ENCODE measurements at places on chromosomes 11 and 22.

- no peaks in the 10 kb centered on the region for H3K27me3 ChIP-seq
- H3K27ac ChIP-seq: no peak overlapping the region
- H3K4me3 ChIP-seq: no peak overlapping the region
- DNase-seq: no peak
- H3K36me3 ChIP-seq: no peaks in the 10 kb centered on the region
These were observed 116.9 kb downstream of the SIK3 start for GRCh38 chr11:116981266-116981885.

DNA sequence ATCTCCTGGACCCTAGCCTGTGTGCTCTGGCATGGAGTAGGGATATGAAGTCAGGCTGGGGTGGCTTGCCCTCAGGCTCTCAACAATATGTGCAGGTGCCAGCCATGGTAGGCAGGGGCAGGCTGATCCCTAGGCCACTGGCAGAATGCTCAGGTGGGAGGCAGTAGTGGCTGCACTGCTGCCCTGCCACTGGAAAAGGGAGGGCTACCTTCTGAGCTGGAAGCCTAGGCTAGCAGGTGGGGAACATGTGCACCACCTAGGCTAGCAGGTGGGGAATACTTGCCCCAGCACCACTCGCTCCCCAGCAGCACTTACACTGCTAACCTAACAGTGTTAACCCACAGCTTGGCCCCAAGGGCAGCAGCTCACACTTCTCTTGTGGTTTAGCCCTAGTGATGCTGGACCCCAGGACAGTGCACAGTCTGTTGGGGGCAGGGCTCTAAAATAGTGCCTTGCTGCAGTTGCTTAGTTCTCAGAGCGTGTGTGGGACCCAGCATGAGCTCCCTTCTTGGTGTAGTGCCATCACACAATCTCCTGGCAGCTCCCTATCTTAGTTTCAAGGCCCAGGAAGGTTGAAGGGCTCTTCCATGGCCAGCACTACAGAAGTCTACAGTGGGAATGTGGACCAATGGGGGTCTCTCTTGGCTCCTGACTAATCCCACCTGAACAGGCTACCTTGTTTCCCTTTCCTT lies 130.8 kb downstream of the FCHSD2 start:
- no peaks in the 10 kb centered on the region for H3K27me3 ChIP-seq
- H3K36me3 ChIP-seq: no peaks in the 10 kb centered on the region
- no peaks in the 10 kb centered on the region for H3K4me1 ChIP-seq

GRCh38 chr11:108897916-108898315 lies 233.0 kb downstream of the DDX10 start:
- no peak overlapping the region for H3K27ac ChIP-seq
- DNase-seq: no peak
- no peaks in the 10 kb centered on the region for H3K4me1 ChIP-seq
- H3K36me3 ChIP-seq: no peaks in the 10 kb centered on the region

- no peaks in the 10 kb centered on the region for H3K4me1 ChIP-seq
- H3K4me3 ChIP-seq: no peak overlapping the region
- H3K36me3 ChIP-seq: no peaks in the 10 kb centered on the region
- DNase-seq: no peak
- H3K27me3 ChIP-seq: no peaks in the 10 kb centered on the region
These were observed 66.8 kb upstream of the E2F8 start for GRCh38 chr11:19307498-19307897.

DNA sequence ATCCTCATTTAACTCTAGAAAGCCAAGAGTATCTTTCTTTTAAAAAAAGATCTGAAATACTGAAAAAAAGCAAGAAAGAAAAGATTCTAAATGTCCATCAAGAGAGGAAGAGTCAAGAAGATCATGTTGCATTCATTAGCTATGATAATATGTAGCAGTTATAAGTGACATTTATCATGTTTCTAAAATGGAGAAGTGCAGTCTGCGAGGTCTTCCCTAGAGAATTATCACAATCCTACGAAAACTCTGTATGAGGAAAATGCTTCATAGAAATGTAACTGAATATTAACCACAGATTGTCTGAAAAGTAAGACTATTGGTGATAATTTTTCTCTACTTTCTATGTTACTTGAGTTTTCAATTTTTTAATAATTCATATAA lies 77.4 kb upstream of the USP47 start:
- H3K4me1 ChIP-seq: no peaks in the 10 kb centered on the region
- no peak overlapping the region for H3K27ac ChIP-seq
- no peaks in the 10 kb centered on the region for H3K36me3 ChIP-seq
- no peak for DNase-seq

All from sigmoid colon (tissue), 7 donors.